ENCODE measurements at places on chromosomes 1 and 21.

GRCh38 chr1:201466492-201466891 lies 2.5 kb downstream of the PHLDA3 start:
- DNase-seq: no peak

DNA sequence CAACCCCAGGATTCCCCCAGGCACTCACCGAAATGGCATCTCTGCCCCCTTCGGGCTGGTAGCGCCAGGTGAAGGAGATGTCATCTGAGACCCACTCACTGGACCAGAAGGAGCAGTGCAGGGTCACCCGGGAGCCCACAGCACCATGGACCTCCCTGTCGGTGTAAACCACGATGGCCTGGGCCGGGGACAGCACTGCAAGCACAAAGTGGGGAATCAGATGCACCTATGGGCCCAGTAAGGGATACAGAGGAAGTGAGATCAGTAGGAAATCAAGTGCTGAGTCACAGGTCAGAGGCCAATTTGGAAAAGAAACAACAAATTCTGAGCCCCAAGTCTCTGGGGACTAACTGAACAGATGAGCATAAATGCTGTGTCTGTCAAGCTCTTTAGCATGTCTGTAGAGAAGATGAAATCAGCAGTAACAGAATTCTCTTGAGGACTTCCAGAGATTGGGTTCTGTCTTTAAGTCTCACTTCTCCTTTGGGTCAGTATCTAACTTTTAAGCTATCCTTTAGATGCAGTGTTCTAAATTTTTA lies 2.5 kb downstream of the MPZ start:
- no peak for DNase-seq

DNA sequence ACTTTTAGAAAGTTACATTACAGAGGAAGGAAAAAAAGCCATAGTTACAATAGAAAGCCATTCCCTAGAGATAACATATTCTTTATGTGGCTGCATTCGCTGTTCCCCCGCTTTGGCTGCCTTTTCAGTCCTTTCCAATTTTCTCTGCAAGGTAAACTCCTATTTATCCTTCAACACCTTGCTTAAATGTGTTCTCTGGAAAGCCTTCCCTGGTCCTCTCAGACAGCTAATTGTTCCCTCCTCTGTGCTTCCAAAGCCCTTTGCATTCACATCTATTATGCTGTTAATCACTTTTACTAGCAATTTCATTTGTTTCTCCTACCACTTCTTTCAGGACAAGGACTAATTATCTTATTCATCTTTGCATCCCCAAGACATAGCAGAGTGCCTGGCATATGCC lies 1.6 kb downstream of the PHC2 start:
- no peak for DNase-seq

GRCh38 chr21:34844924-34845238 lies 176.1 kb downstream of the CLIC6 start:
- DNase-seq: no peak

- no peak for DNase-seq
Measured at GRCh38 chr1:43367904-43368645, at the start of gene ELOVL1. Gene ELOVL1 (minus strand): TSS chr1:43368011. CDS start chr1:43365609, 2,402 bp downstream.

- DNase-seq: no peak
Measured at GRCh38 chr1:21659099-21659923, 9.8 kb downstream of the RAP1GAP start.

Data from left renal cortex interstitium (tissue), 4 donors.